ENCODE measurements at places on chromosomes 3 and 15. TPM values are rescaled to one million over a fixed set of nuclear protein-coding genes. Genes with fewer than 3 reads are reported as not detected.

DNA sequence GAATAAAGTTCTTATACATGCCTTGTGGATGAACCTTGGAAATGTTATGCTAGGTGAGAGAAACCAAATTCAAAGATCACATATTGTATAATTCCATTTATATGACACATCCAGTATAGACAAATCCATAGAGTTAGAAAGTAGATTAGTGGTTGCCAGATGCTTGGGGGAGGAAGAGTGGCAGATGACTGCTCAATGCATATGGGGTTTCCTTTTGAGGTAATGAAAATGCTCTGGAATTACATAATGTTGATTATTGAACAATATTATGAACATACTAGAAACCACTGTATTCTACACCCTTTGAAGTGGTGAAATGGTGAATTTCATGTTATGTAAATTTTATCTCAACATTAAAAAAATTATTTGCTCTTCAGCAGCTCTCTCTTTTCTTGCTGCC is 100.8 kb downstream of the DHX36 start:
- DNase-seq: no peak

- no peak for DNase-seq
These were observed 8.9 kb downstream of the ABHD17C start for GRCh38 chr15:80703965-80704364.

DNA sequence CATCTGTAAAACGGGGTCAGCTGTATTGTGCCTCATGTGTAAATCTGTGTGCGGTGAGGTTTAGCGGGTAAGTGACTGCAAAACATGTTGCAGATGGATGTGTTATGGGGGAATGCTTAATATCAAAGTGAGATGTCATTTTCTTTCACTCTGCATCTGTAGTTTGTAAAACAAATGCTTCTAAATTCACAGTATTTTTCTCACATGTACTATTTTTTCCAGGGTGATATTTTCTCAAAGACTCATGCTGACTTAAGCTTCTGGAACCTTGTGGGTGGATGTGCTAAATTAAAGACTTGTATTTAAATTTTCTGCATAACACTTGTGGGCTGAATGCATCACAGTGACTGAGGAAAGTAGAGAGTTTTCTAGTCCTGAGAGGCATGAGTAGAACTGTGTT is 115.2 kb upstream of the TP63 start:
- DNase-seq: no peak

DNA sequence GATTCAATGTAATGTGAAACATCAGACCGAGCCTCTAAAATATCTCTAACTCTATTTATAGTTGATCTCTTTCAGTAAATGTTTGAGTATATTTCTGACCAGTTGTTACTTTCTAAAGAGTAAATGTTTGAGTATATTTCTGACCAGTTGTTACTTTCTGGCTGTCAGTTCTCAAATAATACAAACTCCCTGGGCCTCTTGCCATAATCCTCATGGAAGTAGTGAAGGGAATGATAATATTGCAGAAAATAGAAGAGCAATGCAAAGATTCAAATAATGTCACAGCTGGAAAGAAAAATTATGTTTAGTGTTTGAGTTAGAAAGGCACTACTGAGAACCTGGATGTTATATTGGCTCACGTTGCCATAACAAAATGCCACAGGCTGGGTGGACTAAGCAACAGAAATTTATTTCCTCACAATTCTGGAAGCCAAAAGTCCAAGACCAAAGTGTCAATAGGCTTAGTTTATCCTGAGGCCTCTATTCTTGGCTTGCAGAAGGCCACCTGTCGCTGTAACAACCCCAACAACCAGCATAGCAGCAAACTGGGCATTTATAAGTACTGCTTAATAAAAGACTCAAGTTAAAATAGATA is 470.6 kb upstream of the BCHE start:
- no peak for DNase-seq

- no peak for DNase-seq
These were observed 72.8 kb downstream of the GABRG3 start for GRCh38 chr15:27043770-27044169.

DNA sequence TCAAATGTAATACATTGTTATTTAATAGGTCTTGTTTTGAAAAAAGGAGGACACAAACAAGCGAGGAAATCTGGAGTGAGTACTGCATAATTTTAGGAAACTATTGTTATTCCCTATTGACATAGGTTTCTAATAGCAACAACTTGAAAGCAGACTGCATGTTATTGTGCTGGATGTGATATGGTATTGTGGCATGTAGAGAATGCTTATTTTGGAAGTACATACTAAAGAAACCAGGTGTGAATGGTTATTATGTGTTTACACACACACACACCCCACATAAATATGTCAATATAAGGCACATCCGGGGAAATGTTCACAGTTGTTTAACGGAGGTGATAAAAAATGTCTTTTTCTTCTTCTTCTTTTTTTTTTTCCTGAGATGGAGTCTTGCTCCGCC is 5.9 kb upstream of the MORF4L1 start:
- DNase-seq: no peak

GRCh38 chr3:63961891-63962290 is 49.7 kb upstream of the SCAANT1 start:
- DNase-seq: no peak

DNA sequence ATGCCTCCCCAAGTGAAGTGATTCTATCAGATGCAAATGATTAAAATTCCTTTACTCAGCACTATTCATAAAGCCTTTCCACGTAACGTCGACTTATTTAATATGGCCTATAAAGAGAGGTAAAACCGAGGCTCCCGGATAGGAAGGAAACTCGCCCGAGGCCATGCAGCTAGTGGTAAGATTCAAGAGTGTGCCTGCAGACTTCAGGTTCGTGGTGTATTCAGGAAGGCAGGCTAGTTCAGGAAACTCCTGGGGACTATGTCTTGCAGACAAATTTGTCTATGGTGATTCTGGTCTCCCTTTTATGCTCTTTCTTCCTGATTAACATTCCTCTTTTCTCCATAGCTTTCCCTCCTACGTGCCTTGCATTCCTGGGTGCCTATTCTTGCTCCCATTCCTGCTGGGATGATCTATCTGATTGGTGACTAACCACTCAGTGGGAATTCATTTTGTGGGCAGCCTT is 150.7 kb downstream of the SST start:
- no peak for DNase-seq

DNA sequence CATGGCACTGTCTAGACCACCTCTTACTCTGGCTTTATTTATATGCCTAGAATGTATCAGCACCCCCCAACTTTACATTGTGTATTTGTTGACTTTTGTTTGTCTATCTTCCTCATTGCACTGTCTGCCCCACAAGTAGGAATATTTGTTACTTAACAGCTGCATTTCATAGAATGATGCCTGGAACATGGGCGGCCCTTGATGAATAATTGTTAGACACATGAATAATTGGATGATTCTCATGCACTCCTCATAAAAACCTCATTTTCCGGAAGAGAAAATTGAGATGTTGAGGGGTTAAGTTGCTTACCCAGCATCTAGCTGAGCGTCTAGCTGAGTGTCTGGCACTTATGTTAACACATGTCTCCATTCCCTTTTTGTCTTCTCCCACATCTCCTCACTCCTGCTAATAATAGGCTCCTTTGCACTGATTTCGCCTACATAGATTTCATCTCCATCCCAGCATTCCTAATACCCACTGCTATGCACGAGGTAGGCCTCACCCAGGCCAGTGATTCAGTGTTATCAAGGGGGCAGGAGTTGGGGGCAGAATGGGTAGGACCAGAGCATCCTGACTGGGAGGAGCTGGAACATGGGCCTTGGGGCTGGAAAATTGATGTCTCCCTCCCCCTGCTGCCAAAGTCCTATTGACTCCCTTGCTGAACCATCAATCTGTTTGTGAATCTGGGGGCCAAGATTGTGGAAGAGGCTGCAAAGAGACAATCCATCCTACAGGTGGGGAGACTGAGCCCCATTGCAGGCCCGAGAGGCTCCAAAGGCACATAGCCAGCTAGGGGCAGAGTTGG is 7.8 kb upstream of the WNT7A start:
- DNase-seq: no peak

DNA sequence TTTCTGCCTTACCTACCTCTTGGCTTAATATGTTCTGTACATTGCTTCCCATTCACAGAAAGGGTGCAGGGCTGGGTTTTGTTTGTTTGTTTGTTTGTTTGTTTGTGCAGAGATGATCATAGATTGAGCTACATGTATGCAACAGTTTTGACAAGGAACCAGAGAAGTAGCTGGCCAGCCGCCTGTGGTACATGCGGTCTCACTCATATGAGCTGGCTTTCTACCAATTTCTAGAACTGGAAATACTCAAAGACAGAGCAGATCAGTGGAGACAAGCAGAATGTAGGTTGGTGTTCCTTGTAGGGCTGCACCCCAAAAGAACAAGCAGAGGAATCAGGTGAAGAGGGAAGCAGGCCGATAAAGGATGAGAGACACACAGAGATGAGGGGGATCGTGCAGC is 502.7 kb downstream of the SOX2 start:
- DNase-seq: no peak

- DNase-seq: no peak
These were observed 172.4 kb downstream of the DCLK3 start for GRCh38 chr3:36591959-36592358.

- no peak for DNase-seq
These were observed 33.9 kb downstream of the RPN1 start for GRCh38 chr3:128616516-128617269.

- DNase-seq: no peak
These were observed 866.3 kb downstream of the ROBO1 start for GRCh38 chr3:78901544-78901943.

DNA sequence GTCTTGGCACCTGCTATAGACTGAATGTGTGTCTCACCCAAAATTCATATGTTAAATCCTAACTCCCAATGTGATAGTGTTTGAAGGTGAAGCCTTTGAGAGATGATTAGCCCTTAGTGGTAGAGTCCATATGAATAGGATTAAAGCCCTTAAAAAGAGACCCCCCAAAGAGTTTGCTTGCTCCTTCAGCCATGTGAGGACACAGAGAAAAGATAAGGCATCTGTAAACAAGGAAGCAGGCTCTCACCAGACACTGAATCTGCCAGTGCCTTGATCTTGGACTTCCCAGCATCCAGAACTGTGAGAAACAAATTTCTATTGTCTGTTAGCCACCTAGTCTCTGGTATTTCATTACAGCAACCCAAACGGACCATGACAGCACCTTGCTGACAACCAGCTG is 16.6 kb downstream of the KPNA1 start:
- no peak for DNase-seq

DNA sequence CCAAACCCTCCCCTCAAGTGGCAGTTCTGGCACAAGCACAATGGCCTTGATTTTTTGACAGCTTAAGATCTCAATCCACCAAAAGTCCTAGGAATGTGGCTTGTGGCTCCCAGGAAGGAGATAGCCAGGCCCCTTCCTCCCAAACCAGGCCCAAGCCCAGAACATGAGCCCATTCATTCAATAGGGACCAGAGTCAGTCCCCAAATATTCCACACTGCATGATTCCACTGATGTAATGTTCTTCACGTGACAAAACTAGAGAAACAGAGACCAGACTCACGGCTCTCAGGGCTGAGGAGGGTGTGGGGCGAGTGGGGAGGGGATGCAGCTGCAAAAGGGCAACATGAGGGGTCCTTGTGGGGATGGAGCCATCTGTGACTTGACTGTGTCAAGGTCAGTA is 25.5 kb downstream of the ABTB1 start:
- DNase-seq: no peak

DNA sequence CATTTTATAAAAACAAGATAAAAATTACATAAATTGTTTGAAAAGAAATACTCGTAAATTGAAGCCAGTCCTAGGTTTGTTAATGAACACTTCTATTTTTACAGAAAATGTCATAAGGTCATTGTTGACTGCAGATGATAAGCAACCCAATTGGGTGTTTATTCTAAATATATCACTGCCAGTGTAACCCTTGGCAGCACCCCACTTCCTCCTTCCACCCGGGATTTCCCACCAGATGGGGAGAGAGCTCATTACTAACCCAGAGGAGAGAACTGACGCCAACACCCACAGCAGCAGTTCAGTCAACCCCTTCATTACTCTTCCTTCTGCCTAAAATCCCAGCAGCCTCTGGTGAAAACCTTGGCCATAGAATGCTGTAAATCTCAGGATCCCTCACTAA is 307.6 kb downstream of the GAP43 start:
- DNase-seq: no peak

DNA sequence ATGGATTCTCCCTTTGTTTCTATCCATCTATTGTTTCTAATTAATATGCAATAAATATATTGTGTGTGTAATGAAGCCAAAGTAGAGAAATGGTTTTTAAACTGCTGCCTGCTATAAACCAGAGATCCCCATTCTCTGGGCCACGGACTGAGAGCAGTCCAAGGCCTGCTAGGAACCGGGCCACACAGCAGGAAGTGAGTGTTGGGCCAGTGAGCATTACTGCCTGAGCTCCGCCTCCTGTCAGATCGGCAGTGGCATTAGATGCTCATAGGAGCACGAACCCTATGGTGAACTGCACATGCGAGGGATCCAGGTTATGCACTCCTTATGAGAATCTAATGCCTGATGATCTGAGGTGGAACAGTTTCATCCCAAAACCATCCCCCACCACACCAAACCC is 85.2 kb upstream of the POMGNT2 start:
- DNase-seq: no peak

- DNase-seq: no peak
These were observed 118.7 kb upstream of the PTPRG start for GRCh38 chr3:61442696-61443095.

DNA sequence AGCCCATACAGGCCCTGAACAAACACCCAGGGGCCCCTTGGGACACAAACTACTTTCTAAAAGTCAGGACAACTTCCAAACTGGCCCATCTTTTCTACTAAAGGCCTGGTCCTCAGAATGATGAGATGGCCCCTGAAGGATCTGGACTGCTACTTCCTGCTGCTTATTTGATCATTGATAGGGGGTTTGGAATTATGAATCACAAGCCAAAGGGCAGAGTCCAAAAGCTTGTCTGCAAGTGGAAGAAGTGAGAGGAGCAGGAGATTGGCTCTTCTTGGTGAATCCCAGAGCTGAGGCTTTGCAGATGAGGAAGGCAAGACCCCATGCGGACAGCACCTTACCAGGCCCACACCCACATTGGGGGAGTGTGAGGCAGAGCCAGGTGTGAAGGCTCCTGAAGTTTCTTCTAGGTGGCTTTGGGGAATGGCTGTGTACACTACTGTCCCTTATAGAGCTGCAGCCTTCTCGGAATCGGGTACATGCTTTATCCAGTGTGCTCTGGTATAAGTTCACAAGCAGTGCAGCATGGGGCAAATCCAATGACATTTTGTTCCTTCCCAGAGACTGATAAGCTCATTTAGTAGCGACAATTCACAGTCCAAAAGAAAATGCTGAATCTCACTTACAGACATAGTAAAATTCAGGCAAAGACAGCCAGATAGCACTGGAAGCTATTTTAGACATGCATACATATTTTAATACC is 133.1 kb downstream of the RORA start:
- no peak for DNase-seq

DNA sequence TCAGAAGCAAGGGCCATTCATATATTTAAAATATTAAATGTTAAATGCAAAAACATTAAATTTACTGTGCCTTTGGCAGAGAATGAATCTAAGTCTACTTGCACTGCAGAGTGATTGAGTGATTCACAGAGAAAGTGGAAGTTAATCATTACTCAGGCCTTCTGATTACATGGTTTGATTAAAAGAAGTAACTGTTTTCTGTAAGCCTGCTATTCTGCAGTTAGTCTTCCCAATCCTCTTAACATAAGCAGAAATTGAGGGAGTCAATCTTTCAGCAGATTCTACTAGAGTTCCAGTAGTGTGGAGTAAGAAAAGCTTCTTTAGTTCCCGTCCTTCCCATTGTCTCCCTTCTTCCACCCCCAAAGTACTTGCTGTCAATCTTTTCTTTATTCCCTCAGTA is 1.5 kb downstream of the NLGN1 start:
- no peak for DNase-seq

The TLR9 gene
- 0.05 TPM for polyA plus RNA-seq

The MESP1 gene
- polyA plus RNA-seq: 0.30 TPM

The GPR156 gene
- 0.22 TPM for polyA plus RNA-seq

The GORASP1 gene
- 47.6 TPM for polyA plus RNA-seq

The LRRC31 gene
- polyA plus RNA-seq: not detected

The NCBP2 gene
- polyA plus RNA-seq: 89.7 TPM
